ENCODE measurements at places on chromosomes 1 and 21.

DNA sequence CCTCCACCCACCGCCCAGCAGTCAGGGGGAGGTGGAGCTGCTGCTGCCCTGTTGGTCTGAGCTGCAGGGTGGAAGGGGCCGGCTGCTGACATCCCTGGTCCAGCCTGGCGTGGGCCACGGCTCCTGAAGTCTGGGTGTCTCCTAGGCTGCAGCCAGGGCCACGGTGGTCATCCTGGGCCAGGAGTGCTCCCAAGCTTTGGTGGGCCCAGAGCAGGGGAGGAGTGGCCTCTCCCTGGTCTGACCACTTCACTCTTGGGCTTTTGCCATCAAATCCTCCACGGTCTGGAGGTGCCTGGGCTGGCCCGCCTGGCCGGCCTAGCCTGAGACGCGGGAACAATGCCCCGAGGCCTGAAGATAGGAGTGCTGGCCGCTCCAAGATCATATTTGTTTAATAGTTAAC lies 5.8 kb downstream of the PRDM16 start:
- no peak for DNase-seq

DNA sequence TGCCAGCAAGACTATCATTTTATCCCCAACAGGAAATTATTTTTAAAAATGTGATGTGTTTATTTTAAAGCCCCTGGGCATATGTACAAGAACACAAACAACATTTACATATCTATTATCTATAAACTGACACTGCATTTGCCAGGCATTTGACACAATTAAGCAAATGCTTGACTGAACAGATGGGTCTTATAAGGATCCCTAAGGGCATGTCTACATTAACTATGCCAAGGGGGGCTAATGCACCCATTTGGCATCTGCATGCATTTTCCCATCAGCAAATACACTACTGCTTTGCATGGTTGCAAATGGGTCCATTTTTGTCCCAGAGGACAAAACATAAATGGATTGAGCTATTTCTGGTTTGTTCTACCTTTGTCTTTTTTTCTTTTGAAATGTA lies 884.8 kb upstream of the B3GALT2 start:
- no peak for DNase-seq

- DNase-seq = no peak
Observed at GRCh38 chr1:227765261-227766014, 30.2 kb downstream of the SNAP47 start.

- no peak for DNase-seq
Observed at GRCh38 chr1:184971522-184972265, 2.6 kb downstream of the NIBAN1 start.

DNA sequence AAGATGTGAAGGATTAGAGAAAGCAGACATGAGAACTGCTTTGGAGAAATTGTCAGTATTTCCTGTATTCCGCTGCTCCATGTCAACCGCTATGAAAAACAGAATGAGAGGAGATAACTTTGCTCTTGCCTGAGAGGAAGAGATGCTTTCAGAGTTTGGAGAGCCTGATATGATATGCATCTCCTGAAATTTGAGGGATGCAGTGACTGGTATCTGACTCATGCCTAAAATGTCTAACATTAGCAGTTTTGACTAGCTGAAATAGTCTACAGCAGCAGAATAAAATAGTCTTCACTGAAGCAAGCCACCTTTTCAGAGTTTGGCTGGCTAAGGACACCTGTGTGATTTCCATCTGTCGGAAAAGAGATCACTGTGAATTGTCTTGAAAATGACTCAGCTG lies 165.8 kb upstream of the LRRC7 start:
- DNase-seq = no peak

DNA sequence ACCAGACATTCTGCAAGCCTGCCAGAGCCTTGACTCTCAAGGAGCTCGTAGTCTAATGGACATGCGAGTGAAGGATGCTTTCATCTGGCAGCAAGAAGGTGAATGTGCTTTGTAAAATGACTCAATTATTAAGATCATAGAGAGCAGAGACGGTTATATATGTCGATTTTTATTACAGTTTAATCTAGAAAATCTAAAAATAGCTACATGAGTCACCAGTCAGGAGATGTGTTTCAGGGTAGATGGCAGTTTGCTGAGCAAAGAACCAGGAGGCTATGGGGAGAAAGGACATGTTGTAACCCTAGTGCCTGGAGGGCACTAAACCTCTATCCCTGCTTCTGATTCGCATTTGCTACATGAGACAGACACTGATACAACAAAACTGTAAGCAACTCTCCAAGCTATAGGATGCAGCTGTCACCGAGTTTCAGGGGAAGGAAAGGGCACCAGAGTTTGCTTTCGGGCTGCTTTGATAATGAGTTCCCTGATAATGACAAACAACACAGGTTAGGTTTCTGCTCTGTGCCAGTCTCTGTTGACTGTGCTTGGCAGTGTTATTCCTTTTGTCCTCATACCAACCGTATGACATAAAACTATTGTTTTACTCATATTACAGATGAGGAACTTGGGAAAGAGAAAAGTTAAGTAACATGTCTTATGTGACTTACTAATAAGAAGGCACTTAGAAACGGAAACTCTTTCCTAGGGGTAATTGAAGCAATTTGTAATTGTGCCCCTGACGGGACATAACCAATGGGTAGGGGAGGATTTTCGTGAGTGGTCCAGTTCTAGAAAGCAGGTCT lies 43.2 kb downstream of the C1orf198 start:
- DNase-seq = peak; percentile 88

GRCh38 chr1:47997289-47998200 lies at the start of gene TRABD2B:
TSS of gene TRABD2B (minus strand) at chr1:47997385.
- peak; percentile 84 for DNase-seq

DNA sequence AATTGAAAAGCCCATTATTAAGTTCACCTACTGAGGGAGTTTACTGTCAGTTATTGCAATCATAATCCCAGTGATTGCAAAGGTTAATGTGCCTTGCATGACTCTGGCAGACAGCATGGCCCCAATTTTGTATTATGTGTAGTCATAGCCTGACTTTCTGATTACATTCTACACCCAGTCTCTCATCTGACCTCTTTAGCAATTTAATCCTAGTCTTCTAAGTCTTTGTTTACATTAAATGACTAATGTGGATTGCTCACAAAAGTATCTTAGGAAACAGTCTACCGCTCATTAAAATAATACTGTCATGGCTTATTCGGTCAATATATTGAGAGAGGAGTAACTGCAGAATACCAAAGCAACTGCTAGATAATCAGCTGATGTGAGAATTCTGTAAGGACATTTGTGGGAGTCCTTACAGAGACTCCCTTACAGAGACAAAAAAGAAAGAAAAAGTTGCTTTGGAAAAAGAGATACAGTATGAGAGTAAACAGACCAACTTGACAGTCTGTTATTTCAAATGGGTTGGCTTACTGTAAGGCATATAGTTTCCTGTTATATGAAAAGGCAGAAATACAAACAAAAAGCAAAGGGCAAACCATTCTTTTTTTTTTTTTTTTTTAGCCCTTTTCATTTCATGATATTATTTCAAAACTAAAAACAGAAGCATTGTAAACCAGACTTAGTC lies 42.8 kb downstream of the SMG7 start:
- DNase-seq = peak; percentile 87

GRCh38 chr1:23651069-23651808 lies 40.4 kb upstream of the RPL11 start:
- peak; percentile 14 for DNase-seq
